ENCODE measurements at places on chromosomes 3 and 15.

- DNase-seq = no peak
Measured at GRCh38 chr3:149473357-149474249, 894 bp upstream of the TM4SF4 start.

GRCh38 chr15:99712415-99712814 is 20.8 kb downstream of the LYSMD4 start:
- no peak for DNase-seq

- no peak for DNase-seq
Measured at GRCh38 chr3:98829246-98829832, 66.2 kb downstream of the ST3GAL6 start.

DNA sequence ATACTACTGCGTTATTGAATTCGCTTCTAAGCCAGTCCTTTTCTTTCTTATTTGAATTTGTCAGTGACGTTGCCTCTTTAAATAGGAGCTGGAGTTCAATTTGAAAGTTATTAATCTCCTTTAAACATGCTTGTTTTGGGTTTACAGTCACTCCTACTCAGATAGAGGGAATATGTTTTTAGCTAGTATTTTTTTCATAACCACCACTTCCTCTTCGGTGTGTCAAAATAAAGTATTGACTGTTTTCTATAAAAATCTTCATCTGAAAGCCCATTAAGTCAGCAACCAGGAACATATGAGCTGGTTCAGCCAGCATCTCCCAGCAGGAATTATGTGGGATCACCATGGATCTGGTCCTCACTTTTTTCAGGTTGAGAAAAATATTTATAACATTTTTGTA is 772.9 kb downstream of the DIPK2A start:
- DNase-seq = no peak

GRCh38 chr3:184604039-184604601 is 42.5 kb downstream of the EPHB3 start:
- DNase-seq = no peak

- DNase-seq = no peak
Measured at GRCh38 chr3:171878461-171879225, 35.5 kb downstream of the TMEM212 start.

- DNase-seq = no peak
Measured at GRCh38 chr3:1448443-1448842, 355.6 kb downstream of the CNTN6 start.

DNA sequence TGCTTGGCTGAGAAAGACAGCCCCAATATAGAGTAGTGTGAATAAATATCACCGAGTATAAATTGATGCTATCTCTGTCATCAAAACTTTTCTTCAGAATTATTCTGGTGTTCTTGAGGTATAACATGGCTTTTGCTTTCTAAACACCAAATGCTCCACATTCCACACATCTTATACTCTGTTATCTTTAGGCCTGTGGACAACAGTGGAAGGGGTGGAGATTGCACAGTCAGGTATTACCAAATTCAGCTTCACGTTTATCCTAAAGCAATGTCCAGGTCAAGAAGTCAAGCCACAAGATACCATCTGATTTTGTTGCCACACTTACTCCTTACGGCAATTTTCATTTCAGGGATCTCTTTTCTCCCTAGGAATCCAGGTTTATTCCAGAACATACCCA is 394.8 kb downstream of the SI start:
- no peak for DNase-seq

DNA sequence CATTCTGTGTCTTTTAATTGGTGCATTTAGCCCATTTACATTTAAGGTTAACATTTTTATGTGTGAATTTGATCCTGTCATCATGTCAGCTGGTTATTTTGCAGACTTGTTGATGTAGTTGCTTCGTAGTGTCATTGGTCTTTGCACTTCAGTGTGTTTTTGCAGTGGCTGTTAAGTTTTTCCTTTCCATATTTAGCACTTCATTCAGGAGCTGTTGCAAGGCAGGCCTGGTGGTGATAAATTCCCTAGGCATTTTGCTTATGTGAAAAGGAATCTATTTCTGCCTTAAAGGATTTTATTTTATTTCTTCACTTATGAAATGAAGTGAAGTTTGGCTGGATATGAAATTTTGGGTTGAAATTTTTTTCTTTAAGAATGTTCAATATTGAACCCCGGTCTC is 70.2 kb upstream of the CD96 start:
- DNase-seq = no peak

DNA sequence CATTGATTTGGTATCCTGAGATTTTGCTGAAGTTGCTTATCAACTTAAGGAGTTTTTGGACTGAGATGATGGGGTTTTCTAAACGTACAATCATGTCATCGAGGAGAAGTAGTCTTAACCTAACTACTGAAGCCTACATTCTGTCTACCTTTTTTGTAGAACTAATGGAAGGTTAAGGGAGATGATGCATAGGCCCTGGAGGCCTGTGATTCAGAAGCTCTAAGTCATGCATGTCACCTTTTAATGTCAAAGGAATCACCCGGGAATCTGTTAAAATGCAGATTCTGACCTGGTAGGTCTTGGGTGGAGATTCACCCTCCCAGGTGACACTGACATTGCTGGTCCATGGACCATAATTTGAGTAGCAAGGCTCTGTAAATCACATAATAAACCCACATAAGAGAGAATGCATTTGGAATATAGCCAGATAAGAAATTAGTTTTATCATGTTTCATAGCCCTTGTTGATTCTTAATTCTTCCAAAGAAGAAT is 64.9 kb downstream of the GHSR start:
- no peak for DNase-seq

GRCh38 chr3:128489927-128490649 is 2.9 kb downstream of the GATA2 start:
- no peak for DNase-seq

GRCh38 chr15:92780843-92781242 is 119.3 kb upstream of the CHD2 start:
- DNase-seq = no peak

GRCh38 chr3:139738697-139739096 is 60.9 kb upstream of the NMNAT3 start:
- no peak for DNase-seq

DNA sequence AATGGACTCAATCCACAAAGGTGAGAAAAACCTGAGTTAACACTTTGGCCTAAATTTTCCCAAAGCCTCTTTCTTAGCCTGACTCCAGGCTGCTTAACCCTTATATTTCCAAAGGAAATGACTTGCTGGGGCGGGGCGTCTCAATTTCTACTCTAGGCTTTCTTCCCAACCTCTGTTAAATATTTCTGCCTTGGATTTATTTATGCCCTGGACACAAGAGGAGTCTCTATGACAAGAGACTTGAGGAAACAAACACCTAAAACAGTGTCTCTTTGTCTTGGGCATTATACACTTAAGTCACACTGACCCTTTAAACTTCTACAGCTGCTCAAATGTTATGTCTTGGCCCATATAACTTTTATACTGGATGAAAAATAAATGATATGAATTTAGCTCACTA is 28.3 kb upstream of the AP4E1 start:
- DNase-seq = no peak

DNA sequence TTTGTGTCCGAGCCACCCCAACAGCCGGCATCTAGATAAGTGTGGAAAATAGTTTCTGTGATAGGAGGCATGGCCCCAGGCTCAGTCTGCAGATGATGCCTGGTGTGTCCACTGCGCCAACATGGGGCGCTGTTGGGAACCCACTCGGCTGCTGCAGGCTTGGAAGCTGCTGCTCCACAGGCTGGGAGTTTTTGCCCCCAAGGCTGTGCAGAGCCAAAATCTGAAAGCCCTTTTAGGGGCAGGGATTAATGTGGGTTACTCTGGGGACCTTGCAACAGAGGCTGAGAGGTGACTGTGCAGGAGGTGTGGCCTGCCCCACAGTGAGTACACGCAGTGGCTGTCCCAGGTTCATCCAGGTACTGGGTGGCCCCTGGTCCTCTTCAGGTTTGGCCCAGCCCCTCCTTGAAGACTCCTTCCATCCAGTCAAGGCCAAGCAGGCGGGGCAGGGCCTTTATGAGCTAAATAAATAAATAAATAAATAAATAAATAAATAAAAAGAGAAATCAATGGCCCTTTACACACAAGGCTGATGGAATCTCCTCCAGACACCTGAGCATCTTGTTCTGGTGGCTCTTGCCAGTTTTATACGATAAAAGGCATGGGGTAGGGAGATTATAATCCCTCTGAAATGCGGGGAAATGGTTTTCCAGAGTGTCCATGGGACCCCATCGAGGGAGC is 73.8 kb downstream of the AAGAB start:
- DNase-seq = no peak

GRCh38 chr3:72395776-72396311 is 452.4 kb downstream of the SHQ1 start:
- DNase-seq = no peak

DNA sequence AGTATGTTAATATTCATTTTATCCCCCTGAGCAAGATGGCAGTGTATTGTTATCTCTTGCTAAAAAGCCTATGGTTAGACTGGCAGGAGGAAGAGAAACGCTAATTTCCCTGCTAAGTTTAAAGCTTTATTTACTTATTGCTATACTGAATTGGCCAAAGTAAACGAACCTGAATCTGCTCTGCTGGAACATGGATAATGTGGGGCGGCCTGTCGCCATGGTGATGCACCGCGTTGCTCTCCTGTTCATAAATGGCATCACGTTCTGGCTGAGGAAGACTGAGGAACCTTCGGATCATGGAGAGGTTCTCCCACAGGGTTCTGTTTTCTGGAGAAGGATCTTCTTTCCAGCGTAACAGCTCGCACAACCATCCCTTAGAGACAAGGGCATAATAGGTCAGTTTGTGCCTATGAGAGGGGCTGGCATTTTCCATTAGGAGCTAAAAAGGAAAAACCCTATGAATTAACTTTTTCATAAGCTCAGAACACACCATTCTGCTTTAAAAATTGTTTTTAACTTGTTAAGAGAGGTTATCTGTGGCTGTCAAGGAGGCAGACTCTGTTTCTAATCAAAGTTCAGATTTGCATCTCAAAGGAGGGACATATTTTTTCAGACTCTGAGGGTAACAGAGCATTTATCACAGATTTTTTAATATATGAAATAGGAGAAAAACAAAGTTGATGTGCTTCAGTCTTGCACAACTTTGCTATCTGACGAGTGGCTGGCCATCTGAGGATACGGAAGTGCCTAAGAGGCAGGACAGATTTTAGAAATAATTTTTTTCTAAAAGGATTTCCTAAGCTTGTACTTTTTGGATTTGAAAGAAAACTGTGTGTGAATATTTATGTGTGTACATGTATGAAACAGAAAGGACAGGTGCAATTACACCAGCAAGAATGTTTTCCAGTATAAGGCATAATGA is 73.1 kb downstream of the SATB1 start:
- no peak for DNase-seq

GRCh38 chr15:41416128-41416741 is 660 bp upstream of the RTF1 start:
- no peak for DNase-seq

- DNase-seq = no peak
Measured at GRCh38 chr15:94546808-94547207, 315.4 kb downstream of the MCTP2 start.

DNA sequence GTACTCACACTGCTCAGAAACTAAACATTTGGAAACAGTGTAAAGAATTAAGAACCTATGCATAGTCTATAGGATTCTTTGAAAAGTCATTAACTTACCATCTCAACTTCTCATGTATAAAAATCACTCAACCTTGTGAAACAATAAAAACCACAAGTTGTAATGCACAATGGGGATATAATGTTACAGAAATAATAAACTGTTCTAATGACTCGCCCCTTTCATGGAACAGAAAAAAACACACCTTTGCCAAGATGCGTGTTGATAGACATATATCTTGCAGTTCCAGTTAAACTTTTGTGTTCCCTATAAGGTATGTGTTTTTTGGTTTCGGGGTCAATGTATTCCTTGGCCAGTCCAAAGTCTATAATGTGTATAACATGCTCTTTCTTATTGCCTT is 50.8 kb upstream of the PPIB start:
- DNase-seq = no peak

DNA sequence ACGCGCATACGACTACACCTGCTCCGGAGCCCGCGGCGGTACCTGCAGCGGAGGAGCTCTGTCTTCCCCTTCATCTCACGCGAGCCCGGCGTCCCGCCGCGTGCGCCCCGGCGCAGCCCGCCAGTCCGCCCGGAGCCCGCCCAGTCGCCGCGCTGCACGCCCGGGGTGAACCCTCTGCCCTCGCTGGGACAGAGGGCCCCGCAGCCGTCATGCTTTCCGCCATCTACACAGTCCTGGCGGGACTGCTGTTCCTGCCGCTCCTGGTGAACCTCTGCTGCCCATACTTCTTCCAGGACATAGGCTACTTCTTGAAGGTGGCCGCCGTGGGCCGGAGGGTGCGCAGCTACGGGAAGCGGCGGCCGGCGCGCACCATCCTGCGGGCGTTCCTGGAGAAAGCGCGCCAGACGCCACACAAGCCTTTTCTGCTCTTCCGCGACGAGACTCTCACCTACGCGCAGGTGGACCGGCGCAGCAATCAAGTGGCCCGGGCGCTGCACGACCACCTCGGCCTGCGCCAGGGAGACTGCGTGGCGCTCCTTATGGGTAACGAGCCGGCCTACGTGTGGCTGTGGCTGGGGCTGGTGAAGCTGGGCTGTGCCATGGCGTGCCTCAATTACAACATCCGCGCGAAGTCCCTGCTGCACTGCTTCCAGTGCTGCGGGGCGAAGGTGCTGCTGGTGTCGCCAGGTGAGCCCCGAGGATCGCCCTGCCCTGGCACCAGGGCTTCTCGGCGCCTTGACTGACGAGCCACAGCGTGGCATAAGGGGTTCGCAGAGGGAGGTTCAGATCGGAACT is 420 bp downstream of the SLC27A2 start:
- peak; percentile 61 for DNase-seq

DNA sequence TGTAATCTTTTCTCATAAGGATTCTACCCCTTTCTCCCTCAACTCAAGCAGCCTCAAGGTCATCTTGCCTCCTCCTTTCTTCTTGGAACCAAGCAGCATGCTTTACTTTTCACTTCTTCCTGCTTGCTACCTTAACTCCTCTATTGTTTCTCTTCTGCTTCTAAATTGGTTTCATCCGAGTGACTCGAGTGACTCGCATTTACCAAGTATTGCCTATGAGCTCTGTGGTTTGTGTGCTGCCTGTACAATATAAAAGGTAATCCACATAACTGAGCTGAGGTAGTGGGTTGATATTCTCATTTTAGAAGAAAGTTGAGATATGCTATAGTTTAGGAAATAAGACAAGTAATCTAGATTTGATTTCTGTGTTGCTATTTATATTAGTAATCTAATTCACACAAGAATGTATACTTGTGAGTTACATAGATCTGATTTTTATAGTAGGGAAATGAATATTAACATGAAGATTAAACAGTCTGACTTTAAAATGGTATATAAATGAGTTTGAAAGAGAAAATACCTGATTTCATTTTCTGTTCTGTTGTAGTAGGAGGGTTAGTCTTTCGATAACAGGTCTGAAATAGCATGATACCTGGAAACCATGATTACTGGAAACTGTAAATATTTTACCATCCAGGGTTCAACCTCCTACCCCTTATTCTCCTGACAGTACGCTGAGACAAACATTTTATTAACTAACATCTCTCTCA is 5.5 kb downstream of the HHLA2 start:
- no peak for DNase-seq

- no peak for DNase-seq
Measured at GRCh38 chr3:122745369-122746021, 48.1 kb downstream of the HSPBAP1 start.

Data from GM06990 (cell line).